T-helper 2 cell treated with Interferon-gamma antibody and Interleukin-4, amounts not matched to agents 5 μg/mL and 100 μg/mL, for 36 hours (primary cell): ENCODE measurements at places on chromosomes 6 and 20.

DNA sequence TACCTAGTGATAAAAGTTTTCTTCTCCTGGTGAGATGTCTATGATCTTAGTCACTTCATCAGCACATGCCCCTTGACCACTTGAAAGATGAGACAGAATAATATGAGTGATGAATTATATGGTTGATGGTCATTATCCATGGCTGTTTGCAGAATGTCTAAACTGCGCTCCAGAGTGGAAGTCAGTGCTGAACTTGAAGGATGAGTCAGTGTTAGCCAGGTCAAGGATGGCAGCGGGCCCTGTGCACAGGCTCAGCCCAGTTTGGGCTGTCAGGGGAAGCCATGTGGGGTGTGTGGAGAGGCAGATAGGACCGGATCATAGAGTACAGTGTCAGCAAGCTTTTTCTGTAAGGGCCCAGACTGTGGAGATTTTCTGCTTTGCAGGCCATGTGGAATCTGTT, 67.2 kb upstream of the KIF25 start:
- DNase-seq = no peak

- DNase-seq = no peak
These were observed 659.2 kb downstream of the PRKN start for GRCh38 chr6:162068340-162068739.

DNA sequence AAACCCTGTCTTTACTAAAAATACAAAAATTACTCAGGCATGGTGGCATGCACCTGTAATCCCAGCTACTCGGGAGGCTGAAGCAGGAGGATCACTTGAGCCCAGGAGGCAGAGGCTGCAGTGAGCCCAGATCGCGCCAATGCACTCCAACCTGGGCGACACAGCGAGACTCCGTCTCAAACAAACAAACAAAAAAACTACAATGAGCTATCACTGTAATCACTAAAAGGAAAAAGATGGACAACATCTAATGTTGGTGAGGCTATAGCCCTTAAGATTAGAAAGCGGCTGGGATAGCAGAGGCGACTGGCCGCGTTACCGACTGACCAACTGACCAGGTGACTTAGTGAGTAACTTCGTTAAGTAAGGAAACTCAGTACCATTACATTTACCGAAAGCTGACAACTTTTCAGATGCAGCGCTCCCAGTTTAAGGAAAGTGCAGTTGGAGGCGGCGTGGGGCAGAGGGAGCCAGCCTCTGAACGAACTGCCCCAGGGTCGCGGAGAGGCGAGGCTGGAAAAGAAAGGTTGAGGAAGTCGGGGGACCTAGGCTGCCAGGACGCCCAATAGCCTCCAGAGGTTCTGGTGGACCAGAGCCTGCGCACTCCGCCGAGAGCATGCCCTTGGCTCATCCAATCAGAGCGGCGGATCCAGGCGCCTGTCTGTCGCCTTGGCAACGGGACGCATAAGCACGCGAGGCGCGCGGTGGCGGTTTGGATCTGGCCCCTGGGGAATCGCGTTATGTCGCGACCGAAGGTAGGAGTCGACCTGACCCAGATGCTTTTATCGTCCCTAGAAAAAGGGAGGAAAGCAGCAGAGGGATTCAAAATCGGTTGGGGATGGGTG, 8.9 kb downstream of the TTLL9 start:
- DNase-seq = peak; percentile 80

DNA sequence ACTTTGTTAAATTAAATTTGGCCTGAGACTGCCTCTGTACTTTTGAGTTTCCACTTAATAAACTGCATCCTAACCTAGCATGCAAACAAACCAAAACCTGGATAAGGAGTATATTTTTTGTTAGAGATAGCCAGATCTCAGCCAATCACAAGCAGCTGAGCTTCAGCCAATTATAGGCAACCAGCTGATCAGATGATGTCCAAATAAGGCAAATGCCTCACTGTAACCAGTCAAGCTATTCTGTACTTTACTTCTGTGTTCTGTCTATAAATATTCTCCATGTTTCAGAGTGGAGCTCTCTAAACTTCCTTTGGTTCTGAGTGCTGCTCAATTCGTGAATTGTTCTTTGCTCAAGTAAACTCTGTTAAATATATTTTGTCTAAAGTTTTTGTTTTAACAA, 194.6 kb upstream of the RGS17 start:
- DNase-seq = no peak
